ENCODE measurements at places on chromosomes 1 and 21.

DNA sequence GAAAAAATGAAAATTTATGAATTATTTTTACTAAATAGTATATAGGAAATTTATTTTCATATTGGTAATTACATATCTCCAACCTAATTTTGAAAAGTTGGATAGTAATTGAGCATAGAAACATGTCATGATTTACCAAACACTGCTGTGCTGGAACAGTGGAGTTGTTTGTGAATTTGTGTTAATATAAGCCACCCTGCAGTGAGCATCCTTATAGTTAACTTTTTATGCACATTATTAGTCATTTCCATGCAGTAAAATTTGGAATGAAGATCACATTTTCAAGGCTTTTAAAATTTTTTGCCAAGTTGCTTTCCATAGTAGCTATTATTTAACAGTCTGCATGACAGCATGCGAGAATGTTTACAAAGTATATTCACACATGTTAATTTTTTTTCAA is 78.3 kb downstream of the VPS26C start:
- no peak for DNase-seq

GRCh38 chr1:235215453-235215852 is 54.4 kb upstream of the RBM34 start:
- no peak for DNase-seq

- no peak for DNase-seq
Measured at GRCh38 chr1:33718186-33718585, 145.7 kb upstream of the HMGB4 start.

GRCh38 chr1:23561076-23561812 is 1.9 kb upstream of the ID3 start:
- DNase-seq = no peak

GRCh38 chr1:178271471-178271870 is 177.6 kb downstream of the RASAL2 start:
- DNase-seq = no peak

GRCh38 chr1:154176337-154176736 is 15.6 kb downstream of the TPM3 start:
- DNase-seq = no peak

DNA sequence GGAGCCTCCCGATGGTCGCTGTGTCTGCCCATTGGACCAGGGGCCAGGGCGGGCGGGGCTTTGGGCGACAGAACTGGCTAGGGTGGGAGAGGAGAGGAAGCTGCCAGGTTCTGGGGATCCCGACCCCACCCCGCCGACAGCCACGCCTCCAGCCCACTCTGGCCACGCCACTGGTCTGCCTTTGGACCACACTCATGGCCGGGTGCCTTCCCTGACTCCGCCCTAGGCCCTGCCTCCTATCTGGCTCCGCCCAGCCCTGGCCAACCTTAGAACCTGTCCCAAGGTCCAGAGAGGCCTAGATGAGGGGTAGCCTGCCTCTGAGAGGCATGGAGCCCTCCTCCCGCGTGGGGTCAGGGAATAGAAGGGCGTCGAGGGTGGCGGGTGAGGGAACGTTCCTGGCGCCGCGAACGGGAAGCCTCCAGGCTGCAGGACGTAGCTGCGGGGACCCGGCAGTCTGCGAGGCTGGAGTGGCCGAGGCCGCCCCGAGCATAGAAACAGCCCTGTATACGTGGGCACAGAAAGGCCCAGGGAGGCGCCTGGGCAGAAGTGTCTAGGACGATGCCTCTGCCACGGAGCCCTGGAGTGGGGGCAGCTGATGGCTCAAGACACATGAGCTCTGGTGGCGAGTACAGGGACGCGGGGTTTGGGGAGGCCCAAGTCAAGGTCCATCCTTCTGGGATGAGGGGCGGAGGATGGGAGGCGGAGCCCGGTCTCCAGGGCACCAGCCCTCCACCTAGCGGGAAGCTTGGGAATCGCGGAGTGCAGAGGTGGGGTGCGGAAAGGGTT is 11.5 kb upstream of the COL16A1 start:
- no peak for DNase-seq

DNA sequence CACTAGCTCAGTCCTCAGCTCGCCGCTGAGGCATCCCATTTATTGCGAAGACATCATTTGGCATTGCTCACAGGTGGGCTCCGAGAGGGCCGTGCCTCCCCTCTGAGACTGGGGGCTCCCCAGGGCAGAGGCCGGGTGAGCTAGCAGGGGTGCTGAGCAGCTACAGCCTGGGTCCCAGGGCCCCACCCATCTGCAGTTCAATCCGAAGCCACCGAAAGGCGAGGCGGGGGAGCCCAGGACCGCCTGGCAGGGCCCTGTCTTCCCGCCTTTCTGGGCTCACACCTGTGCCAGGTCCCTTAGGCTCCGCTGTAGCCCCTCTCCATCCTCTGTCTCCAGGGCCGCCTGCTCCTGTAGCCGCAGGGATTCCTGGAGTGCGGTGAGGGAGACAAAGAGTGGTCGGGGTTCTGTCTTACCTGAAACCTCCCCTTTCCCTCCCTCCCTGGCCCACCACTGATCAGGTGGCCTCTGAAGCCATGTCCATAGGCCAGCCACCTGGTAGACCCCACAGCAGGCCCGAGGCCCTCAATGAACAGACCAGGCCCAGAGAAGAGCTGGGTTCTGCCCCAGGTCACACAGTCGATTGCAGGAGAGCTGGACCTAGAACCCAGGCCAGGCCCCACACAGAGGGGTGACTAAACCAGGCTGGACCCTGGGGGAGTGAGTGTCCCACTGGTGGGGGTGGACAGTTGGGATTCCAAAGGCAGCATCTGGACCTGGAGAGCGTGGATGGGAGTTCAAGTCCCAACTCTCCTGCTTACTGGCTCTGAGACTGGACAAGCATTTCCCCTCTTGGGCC is 18.1 kb upstream of the NBPF1 start:
- DNase-seq = no peak

DNA sequence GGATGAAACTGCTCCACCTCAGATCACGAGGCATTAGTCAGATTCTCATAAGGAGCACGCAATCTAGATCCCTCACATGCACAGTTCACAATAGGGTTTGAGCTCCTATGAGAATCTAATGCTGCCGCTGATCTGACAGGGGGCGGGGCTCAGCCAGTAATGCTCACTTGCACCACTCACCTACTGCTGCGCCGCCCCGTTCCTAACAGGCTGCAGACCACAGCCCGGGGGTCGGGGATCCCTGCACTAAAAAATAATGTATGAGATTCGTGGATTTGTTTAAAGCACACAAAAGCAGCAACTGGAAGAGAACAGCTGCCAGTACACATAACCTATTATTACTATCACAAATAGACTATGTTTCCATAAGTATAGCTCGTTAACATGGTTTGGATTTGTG is 72.9 kb downstream of the HLCS start:
- no peak for DNase-seq

DNA sequence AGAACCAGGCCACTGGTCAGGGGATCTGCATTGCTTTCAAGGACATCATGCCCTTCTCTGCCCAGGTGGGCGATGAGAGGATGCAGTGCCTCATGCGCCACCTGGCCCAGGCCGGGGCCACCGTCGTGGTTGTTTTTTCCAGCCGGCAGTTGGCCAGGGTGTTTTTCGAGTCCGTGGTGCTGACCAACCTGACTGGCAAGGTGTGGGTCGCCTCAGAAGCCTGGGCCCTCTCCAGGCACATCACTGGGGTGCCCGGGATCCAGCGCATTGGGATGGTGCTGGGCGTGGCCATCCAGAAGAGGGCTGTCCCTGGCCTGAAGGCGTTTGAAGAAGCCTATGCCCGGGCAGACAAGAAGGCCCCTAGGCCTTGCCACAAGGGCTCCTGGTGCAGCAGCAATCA is 5.0 kb upstream of the ZBTB48 start:
- no peak for DNase-seq

DNA sequence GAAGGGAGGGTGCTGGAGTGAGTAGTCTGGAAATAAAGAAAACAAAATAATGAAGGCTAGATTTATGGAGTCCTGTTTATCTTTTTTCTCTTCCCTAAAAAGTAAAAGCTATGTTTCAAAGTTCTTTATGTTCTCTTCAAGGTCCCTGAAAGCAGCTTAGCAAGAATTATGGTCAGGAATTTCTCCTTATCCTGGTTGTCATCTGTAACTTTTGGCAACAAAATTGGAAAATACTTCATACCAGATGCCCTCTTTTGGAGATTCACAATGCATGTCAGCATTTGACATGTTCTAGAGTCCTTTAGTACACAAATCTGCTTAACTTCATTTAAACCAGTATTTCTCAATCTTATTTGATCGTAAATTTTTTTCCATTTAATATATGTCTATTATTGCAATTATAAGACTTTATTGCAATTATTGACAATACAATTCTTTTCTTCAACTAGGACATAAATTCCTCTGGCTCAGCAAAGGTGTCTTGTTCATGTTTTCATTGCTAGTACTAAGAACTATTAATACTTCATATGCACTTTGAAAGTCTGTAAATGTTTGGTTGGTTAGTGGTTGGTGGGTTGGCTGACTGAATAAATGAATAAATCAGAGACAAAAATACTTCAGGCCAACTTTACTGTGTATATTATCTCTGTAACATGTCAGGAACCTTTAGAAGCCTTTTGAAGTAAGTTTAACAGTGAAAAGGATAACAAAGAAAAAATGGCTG is 101.5 kb downstream of the ATP1B1 start:
- DNase-seq = no peak

DNA sequence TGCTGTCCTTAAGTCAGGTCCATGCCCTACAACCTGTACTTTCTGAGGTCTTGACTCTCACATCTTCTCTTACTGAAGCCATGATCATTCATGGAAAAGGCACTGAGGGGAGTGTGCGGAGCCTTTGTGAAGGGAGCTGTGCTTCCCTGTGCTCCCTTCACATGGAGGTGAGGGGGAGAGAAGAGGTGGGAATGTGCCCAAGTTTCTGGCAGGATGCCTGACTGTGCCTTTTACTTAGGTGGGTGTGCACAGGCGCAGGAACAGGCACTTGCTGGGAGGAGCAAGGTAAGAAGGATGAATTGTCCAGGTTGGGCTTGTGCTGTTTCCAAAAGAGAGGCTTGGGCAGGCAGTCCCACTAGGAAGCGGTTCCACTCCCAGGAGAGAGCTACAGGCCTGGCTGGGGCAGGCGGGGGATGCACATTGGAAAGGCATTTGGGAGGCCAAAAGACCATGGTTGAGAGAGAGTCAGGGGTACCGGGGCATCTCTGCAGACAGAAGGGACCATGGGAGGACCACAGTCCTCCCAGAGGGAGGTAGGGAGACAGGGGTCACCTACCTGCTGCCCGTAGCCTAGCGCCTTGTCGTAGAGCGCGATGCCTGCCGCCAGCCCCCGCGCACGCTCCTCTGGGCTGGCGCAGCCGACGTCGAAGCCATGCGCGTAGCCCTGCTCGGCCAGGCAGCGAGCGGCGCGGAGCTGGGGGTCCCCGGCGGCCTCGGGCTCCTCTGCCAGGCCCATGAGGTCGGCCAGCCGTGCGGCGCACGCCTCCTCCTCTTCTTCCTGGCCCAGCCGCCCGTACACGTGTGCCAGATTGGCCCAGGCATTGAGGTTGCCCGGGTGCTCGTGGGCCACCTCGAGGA is 853 bp downstream of the TTC22 start:
- no peak for DNase-seq

DNA sequence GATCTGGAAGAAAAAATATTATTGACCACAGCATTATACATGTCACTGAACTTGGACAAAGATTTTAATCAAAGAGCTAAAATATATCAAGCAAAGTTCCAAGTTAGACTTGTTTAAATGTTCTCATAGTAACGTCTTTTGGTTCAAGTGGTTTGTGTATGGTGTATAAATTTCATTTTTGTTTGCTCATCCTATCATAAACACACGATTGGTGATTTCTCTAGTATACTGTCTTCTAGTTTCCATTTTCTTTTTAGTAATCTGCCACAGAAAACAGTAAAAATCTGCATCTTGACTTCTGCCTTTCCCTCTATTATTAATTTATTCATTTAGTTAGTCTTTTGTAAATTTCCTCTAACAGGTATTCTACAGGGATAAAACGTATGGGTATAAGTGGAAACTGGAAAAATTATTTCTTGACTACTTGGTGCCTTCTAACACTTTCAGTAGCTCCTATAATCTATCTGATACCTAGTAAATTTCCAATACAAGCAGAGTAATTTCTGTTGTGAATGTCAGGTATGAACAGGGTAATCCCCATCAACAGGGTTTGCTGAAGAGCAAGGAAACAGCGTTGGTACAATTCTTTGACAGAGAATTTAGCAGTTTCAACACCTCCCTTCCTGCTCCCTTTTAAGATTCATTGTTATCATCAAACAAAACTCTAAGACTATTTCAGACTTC is 268.0 kb downstream of the PTPRC start:
- DNase-seq = no peak

GRCh38 chr1:106747791-106748190 is 308.7 kb upstream of the PRMT6 start:
- no peak for DNase-seq

GRCh38 chr21:38273745-38274542 is 17.2 kb downstream of the KCNJ15 start:
- no peak for DNase-seq

DNA sequence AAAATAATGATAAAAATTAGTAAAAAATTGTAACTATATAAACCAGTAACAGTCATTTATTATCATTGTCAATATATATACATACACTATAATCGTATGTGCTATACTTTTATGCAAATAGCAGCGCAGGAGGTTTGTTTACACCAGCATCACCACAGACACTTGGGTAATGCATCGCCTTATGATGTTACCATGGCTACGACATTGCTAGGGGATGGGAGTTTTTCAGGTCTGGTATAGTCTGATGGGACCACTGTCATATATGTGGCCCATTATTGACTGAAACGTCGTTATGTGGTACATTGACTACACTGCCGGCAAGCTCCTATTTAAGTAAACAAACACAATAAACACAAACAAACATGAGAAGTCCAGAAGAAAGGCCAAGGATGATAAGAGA is 45.6 kb downstream of the KCNK1 start:
- DNase-seq = no peak

- DNase-seq = no peak
Measured at GRCh38 chr1:226574591-226575435, 26.2 kb downstream of the STUM start.

GRCh38 chr1:27505420-27505680 is 15.4 kb upstream of the WASF2 start:
- no peak for DNase-seq

GRCh38 chr1:24362982-24363614 is 43.9 kb downstream of the GRHL3 start:
- no peak for DNase-seq

DNA sequence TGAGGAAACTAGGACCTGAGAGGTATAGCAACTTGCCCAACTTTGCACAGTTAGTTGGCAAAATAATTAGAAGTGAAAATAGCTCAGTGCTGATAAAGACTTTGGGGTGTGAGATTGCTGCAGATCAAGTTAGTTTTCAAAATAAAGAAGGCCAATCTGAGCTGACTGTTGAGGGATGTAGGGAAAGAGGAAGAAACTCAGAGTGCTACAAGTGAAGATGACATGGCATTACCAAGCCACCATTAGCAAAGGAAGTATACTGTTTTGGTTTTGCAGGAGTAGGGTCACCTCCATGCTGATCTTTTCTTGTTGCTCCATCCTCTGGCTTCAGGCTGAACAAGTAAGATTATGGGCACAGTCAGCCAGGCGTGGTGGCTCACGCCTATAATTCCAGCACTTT is 78.7 kb upstream of the ADAM30 start:
- DNase-seq = no peak

- DNase-seq = no peak
Measured at GRCh38 chr1:203968761-203969160, 104.2 kb upstream of the SOX13 start.

GRCh38 chr21:42539342-42539741 is 25.7 kb downstream of the SLC37A1 start:
- DNase-seq = no peak
